ENCODE measurements at places on chromosomes 2 and 18.

DNA sequence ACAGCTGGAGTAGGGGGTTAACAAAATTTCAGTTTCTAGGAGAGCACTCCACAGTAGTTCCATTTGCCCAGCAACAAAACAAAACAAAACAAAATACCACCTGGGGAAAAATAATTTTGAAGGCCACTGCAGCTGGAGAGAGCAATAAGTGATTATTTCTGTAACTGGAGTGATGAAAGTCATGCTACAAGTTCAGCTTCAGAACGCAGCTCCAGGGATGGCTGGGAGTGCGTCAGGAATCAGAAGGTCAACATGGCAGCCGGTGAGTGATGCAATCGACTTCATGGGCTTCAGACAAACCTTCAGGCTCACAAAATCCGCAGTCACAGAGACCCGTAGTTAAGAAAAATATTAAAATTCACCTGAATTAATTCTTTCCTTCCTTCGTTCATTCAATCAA lies 41.0 kb downstream of the ABHD3 start:
- DNase-seq = no peak

GRCh38 chr2:239746559-239747246 lies 278.4 kb downstream of the NDUFA10 start:
- no peak for DNase-seq

DNA sequence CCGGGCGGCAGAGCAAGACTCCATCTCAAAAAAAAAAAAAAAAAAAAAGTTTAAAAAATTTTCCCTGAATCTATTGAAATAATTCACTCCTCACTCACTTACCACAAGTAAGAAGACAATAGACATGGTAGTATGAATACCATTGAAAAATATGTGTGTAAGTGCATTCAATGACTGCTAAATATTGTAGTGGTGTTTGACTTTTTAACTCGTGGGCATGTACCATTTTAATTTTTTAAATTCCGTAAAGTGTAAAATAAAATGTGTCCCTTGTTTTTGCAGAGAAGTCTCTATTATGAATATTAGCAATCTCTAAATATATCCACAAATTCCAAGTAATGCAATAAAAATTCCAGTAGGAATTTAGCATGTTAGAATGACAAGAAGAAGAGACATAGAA lies 134.1 kb downstream of the COPS8 start:
- DNase-seq = no peak

- DNase-seq = no peak
Measured at GRCh38 chr2:9332136-9332852, 91.0 kb downstream of the ITGB1BP1 start.

GRCh38 chr2:241223211-241224017 lies 34.9 kb downstream of the ANO7 start:
- no peak for DNase-seq

DNA sequence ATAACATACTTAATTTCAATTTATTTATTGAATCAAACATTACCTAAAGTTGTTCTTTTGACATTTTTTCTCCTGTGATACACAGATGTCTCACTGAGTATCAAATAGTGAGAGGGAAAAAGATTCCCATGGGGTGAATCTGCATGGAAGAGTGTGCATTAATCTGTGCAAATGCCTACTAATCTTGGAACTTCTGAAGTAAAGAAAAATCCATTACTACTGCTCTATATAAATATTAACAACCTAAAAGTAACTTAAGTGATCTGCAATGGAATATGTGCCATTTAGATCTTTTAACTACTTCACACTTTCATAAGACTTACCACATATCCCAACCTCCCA lies 125.5 kb downstream of the PLCL1 start:
- DNase-seq = no peak

- no peak for DNase-seq
Measured at GRCh38 chr2:45069684-45070083, 60.4 kb upstream of the SIX2 start.

- DNase-seq = no peak
Measured at GRCh38 chr2:207849443-207849842, 79.7 kb upstream of the FZD5 start.

DNA sequence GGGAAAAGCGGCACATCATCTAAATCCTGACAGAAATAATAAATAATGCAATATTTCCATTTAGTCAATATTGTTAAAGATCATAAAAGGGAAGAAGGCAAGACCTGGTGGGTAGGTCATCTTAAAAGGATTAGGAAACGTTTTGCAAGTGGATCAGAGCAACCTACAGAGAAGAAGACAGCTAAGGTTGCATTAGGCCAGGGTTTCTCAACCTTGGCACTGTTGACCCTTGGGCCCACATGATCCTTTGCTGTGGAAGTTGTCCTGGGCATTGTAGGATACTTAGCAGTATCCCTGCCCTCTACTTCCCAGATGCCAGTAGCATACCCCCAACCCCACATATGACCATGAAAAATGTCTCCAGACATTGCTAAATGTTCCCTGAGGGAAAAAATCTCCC lies 55.0 kb downstream of the KLF7 start:
- no peak for DNase-seq

DNA sequence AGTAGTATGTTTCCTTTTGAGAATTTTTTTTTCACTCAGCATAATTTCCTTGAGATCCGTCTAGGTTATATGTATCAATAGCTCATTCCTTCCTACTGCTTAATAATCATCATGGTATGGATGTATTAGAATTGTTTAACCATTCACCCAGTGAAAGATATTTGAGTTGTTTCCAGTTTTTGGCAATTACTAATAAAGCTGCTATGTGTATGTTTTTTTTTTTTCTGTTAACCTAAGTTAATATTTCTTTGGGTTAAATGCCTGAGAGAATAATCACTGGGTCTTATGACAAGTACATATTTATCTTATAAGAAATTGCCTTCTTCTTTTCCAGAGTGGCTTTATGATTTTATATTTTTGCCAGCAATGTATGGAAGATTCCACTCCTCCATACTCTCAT lies 96.4 kb upstream of the ST6GAL2 start:
- no peak for DNase-seq

- DNase-seq = no peak
Measured at GRCh38 chr18:49753643-49754042, 59.7 kb downstream of the ACAA2 start.

DNA sequence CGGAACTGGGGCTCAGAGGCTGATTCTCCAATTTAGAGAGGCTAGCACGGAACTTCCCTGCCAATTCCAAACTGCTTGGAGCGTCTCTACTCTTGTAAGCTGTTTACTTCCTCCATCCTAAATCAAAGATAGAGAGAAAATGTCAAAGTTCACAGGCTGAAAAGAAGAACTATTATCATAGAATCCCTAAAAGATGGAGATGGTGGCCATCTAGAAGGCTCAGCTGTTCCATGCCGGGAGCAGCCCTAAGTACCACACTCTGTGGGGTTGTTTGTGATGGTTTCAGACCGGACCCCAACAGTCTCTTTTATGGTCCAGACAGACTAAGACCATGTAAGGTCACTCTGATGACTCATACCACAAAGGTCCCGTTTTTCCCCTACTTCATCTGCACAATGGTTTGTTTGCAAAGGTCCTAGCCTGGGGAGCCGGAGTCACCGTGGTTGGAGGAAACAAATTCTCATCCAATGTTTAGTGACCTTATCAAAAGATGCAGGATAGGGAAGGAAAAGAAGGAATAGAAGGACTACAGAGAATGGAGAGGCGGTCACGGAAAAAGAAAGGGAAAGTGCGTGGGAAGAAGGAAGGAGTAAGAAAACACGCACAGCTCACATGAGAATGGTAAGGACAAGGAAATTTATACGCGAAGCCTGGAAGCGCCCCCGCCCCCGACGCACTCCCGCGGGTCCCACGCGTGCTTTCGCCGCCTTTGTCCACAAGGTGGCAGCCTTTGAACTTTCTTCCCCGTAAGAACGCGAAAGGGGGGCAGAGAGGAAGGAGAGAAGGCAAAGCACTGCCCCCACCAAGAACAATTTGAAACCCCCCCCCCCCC lies 453 bp upstream of the ANTXR1 start:
- peak; percentile 38 for DNase-seq

- DNase-seq = no peak
Measured at GRCh38 chr2:25992556-25992955, 10.3 kb upstream of the KIF3C start.

DNA sequence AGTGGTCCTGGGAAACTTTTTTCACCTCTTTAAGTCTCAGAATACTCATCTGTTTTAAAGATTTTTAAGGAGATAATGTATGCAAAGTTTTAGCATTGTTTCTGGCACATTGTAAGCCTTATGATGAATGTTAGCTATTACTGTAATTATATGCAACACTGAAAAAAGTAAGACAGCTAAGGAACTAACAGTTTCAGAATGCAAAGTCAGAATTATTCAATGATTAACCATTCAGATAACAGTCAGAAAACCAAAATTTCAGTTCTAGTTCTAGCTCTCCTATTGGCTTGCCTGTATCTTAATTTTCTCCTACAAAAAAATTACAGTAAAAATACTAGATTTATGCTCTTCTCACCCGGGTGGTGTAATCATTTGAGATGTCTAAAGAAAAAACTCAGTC lies 101.1 kb downstream of the SLC4A10 start:
- DNase-seq = no peak

- no peak for DNase-seq
Measured at GRCh38 chr2:159872353-159872752, 74.3 kb upstream of the CD302 start.

GRCh38 chr2:164739966-164740365 lies 101.7 kb downstream of the COBLL1 start:
- no peak for DNase-seq

DNA sequence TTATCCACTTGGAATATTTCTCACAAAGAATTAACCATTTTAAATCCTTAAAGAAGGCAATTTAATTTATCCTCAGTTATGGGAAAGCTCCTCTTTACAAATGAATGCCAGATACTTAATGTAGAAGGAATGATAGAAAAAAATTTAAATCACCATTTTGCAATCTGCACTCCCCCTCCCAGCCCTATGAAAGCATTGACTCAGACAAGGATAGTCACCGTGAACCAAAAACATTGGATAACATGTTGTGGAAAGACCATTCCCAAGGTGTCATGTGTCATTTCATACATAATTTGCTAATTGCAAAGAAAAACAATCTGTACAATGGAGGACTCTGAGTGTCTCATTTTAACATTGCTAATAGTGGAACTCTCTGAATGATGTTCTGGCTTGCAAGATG lies 421.0 kb downstream of the TXNL1 start:
- no peak for DNase-seq

DNA sequence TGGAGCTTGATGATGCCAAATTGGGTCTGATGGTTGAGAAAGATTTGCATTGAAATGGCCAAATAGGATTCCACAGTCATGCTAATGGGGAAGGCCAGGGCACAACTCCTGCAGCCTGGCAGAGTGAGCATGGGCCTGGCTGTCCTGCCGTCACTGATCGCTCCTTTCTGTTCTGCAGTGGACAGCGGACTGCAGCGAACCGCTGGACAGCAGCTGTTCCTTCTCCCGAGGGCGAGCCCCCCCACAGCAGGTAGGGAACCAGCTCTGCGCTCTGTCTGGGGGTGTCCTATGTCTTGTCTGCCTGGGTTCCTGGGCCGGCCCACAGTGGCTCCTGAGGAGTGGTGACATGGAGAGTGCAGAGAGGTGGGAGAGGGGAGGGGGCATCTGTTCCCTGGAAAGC lies 97.6 kb downstream of the CTIF start:
- no peak for DNase-seq

GRCh38 chr2:159804941-159805340 lies 6.9 kb upstream of the CD302 start:
- no peak for DNase-seq

DNA sequence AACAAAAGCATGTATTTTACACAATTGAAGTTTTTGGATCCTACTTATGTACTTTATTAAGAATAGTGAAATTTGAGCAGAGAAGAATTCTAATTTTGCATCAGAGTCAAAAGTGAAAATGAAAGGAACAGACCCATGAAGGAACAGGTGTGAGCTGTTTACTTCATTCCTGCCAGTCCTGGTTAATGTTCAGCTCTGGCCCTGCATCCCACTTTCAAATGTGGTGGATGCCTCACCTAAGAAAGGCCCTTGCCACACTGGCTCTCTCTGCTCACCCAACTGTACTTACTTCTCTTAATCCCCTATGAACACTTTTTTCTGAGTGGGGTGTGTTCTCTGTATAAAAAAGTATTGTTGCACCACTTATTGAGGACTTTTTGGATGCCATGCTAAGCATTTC lies 22.2 kb downstream of the FAM110C start:
- DNase-seq = no peak

DNA sequence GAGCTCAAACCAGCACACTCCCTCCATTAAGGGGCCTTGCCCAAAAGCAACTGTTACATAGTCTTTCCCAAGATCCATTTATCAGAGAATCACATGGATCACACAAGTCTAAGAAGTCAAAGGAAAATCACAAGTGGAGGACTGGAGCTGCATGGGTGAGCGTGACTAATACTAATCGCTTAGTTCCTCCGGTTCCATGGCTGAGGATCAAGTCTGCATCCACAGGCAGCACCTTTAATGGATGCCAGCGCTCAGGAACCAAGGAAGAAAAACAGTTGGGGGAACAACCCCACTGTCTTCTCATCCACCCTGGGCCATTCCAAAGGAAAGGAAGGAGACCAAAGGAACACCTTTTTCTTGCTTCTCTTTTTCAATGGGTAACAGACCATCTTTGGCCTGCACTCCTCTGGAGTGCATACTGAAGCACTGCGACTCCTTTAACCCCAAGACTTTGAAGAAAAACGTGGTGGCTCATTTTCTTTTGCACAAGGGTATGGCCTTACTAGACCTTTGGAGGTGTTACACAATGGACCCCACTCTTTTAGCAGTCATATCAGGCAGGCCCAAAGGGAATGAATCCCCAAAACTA lies 9.2 kb upstream of the WDR33 start:
- no peak for DNase-seq

DNA sequence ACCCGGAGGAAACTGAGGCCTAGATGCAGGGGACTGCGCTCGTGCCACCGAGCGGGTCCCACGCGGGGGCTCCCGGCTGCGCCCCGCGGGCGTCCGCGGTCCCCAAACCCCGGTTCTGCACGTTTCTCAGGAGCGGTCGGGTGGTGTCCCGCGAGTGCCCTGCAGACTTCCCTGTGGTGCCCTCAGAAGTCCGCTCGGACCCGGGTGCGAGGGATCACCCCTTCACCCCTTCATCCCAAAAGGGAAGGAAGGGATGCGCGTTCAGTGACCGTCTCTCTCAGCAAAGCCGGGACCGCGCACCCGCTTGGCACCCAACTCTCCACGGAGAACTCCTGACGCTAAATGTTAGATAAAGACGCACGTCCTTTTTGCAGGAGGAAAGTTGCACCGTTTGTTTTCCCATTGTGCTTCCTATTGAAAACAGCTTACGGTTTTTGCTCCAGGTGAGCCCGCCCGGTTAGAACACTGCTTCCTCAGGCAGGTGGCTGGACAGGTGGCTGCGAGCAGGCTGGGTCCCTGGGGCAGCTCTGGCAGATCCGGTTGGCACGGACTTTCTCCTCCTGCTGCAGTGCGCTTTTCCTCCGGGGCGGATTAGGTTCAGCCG lies 779 bp downstream of the DGKD start:
- DNase-seq = no peak

All from hippocampal formation (tissue), 2 donors.